Astrocyte of the spinal cord (primary cell): ENCODE measurements at places on chromosomes 1 and 21.
A peak's percentile ranks its signal among the peaks of the same experiment; 100 is the strongest.

DNA sequence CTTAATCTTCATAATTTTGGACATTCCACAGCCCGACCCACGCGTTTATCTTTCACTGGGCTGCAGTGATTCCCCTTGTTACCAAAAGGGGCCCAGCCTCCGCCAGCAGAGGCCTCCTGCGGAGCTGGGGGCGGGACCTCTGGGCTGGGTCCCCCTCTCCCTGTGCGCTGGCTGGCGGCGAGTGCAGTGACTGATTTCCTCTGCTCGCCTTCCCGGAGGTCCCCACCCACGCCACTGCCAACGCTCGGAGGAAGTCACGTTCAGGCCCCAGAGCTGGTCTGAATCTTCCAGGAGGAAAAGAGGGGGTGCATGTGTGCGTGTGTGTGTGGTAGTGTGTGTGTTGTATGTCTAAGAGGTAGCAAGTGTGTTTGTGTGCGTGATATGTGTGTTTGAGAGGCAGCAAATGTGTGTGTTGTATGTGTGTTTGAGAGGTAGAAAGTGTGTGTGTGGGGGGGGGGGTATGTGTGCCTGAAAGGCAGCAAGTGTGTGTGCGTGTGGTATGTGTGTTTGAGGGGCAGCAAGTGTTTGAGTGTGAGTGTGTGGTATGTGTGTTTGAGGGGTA lies 35.0 kb upstream of the JAK1 start:
- peak; percentile 38 for DNase-seq

- DNase-seq = peak; percentile 77
These were observed 32.5 kb downstream of the PEX14 start for GRCh38 chr1:10507111-10507879.

GRCh38 chr1:200178340-200178739 lies 150.8 kb downstream of the NR5A2 start:
- no peak for DNase-seq

DNA sequence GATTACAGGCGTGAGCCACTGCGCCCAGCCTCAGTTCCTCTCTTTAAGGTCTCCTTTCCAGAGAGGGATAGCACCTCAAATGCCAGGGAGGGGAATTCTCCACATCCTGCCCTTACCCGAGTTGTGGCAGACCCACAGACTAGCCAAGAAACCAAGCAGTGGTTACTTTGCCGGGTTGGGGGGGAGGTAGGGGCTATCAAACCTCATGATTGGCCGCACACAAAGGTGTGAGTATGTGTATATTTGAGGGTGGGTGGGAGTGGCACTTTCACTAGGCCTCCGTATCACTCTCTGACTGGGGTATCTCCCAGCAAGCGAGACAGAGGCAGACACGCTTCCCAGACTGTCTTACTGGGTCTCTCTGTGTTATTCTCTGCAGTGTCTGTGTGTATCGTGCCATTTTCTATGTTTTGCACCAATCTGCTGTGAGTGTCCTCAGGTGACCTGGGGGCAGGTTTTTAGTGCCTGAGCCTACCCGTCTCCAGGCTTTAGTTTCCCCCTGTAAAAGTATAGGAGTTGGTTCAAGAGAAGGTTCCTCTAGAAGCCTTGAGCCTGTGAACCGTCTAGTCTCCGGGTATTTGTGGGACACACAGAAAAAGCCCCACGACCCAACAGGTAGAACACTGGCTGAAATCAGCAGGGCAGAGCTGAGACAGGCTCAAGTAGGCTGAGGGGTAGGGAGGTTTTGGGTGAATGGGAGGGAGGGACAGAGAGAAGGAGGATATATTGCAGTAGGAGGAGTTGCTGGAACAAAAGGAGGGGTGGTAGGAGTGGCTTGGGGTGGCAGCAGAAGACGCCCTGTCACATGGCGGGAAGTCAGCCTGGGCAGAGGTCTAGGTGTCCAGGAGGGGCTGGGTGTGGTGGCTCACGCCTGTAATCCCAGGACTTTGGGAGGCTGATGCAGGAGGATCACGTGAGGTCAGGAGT lies 10.3 kb downstream of the LMNA start:
- no peak for DNase-seq
